ENCODE measurements at places on chromosomes 4 and X.

- no peak for DNase-seq
Measured at GRCh38 chr4:26748811-26749210, 111.8 kb upstream of the STIM2 start.

DNA sequence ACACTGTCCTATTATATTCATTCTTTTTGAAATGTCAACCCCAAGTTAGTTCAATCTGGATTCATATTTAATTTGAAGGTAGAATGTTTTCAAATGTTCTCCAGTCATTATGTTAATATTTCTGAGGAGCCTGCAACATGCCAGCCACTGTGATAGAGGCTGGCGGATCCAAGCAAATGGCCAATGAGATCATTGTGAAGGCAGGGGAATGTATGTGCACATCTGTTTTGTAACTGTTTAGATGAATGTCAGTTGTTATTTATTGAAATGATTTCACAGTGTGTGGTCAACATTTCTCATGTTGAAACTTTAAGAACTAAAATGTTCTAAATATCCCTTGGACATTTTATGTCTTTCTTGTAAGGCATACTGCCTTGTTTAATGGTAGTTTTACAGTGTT, 1.6 kb downstream of the CXCL1 start:
- no peak for DNase-seq

GRCh38 chr4:175639346-175639745, 172.7 kb downstream of the GPM6A start:
- DNase-seq, result no peak

DNA sequence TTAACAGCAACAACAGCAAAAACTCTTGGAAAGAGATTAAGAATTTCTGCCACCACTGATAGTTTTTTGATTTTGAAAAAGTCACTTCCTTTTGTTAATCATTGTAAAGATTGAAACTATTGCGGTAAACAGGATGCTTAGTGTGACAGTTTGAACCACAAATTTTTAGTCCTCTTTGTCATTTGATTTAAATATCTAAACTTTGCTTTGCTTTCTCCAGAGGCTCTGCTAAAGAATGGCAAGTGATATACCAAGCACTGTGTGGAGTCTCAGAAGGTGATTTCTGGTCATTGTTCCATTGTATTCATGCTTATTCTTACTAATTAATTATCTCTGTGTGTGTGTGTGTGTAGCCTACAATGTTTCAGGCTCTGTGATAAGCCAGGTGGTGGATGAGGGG, 155.6 kb downstream of the BMPR1B start:
- no peak for DNase-seq

- no peak for DNase-seq
Measured at GRCh38 chrX:55919367-55920221, 202.0 kb downstream of the RRAGB start.

DNA sequence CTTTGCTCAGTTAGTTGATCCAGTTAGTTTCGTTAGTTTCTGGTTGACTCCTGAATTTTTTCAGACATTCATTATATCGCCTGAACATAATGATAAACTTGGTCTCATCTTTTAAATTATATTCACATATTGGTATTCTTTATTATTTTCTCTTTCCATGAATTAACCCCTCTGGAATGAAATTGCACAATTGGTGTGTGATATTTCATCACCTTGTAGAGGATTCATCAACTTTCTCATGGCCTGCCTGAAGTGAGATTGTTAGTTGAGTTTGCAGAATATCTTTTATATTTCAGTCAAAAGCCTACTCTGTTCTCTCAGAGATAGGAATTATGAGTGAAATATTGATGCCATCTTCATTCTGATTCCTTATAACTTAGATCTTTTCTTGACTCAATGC, 1160.6 kb upstream of the AGA start:
- no peak for DNase-seq

DNA sequence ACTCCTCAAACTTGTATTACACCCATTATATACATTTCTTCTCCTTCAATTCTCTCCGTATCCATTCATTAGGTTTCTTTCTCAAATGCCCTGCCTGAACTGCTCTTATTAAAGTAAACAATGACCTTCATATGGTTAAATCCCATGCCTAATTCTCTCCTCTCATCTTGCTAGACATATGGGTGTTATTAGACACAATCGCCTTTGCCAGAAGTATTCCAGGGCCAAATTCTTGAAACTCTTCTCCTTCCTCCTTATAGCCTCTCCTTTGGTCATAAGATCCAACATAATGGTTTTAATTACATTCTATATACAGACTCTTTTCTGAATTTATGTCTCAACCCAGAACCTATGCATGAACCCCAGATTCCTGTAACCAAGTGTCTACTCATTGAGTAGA, 4.8 kb downstream of the ANXA10 start:
- DNase-seq, result no peak

Data from H54 (cell line).